T-helper 1 cell treated with Interleukin-12 subunit alpha and Interleukin-12 subunit beta and Interleukin-4 antibody, amounts not matched to agents 30 ng/mL and 1 ng/mL, for 36 hours (primary cell): ENCODE measurements at places on chromosomes 6 and 20. TPM values are rescaled to one million over a fixed set of nuclear protein-coding genes. Genes with fewer than 3 reads are reported as not detected.

The EPHA7 gene
- not detected in 2 replicates for total RNA-seq

The TFAP2D gene
- not detected in 2 replicates for total RNA-seq

The NKAIN4 gene
- not detected in 2 replicates for total RNA-seq

The METTL24 gene
- not detected in 2 replicates for total RNA-seq

The AARS2 gene
- 19.8 and 20.0 TPM in 2 replicates for total RNA-seq

The ECT2L gene
- not detected in 2 replicates for total RNA-seq
